ENCODE measurements at places on chromosomes 4 and X.

DNA sequence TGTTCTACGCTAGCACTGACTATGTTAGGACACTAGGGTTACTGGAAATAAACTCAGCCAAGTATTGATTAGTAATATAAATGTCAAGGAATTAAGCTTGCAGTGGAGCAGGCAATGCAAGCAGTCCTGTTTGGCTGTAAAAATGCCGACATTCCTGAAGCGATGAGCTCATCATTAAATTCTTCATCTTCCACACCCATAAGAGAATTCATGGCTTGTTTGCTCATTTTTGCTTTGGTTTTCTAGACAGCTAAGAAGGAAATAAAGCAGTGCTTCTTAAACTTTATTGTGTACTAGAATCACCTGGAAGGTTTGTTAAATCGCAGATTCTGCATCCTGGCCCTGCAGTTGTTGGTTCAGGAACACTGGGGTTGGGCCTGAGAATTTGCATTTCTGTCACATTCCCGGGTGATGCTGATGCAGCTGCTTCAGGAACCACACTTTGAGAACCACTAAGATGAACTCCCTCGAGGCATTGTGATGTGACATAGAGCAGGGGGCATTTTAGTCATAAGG lies 17.8 kb downstream of the ANXA3 start:
- ATAC-seq: peak; percentile 83

GRCh38 chr4:100492129-100492528 lies 25.7 kb downstream of the EMCN start:
- no peak for ATAC-seq

- no peak for ATAC-seq
Measured at GRCh38 chrX:146056511-146057081, 239.0 kb downstream of the SLITRK2 start.

- ATAC-seq: no peak
Measured at GRCh38 chrX:105822138-105823091, at the start of gene NRK. Gene NRK, plus strand, starts transcription at chrX:105822539. Its CDS starts 307 bp downstream, at chrX:105822846.

GRCh38 chr4:163988391-163988790 lies 493.9 kb downstream of the TMA16 start:
- peak; percentile 8 for ATAC-seq

DNA sequence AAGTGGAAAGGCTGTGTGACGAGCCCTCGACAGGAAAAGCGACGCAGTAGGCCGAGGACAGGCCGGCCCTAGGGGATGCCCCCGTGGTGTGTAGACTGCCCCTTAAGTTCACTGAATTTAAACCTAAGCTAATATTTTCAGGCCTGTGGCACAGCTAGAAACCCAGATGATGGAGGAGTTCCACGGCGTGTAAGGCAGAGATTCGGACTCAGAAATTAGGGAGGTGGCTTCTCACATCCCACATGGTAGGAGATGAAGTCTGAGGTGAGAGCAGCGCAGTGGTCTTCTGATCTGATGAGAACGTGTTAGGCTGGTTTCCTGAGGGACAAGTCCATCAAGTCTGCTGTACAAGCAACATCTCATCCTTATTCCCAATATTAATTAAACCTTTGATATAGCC lies 7.8 kb downstream of the LRP2BP start:
- ATAC-seq: no peak

GRCh38 chrX:100407147-100407783 lies 2.8 kb downstream of the PCDH19 start:
- ATAC-seq: no peak

- no peak for ATAC-seq
Measured at GRCh38 chrX:102976793-102977495, 39.9 kb downstream of the RAB40AL start.

DNA sequence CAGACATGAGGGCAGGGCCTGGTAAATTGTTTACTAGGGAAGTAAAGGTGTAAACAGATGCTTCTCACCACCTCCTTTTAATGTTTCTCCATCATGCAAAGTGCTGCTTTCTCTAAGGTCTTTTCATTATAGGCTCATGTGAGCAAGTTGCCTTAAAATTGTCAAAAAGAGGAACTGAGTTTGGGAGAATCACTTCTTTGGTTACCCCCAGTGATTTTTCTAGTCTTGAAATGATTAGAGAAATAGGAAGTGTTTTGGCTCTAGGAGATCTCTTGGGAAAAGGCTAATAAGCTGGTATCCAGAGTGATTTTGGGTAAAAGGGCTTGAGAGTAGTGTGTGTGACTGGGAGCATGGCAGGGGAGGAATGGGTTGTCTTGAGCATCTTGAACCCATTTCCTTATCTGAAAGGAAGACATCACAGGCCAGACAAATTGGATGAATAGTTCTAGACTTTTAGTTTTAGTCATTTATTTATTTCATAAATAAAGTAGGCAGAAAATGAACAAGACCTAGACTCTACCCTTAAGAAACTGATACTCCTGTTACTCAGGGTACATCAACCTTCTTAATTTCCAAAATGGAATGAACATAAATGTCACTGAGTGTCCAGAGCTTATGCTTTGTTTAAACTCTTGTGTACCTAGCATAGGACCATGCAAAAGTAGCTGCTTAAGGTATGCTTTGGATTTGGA lies 14.2 kb downstream of the GRPR start:
- no peak for ATAC-seq

GRCh38 chrX:132292793-132293192 lies 73.5 kb upstream of the RAP2C start:
- peak; percentile 55 for ATAC-seq

- no peak for ATAC-seq
Measured at GRCh38 chr4:127772769-127773671, 9.1 kb upstream of the HSPA4L start.

DNA sequence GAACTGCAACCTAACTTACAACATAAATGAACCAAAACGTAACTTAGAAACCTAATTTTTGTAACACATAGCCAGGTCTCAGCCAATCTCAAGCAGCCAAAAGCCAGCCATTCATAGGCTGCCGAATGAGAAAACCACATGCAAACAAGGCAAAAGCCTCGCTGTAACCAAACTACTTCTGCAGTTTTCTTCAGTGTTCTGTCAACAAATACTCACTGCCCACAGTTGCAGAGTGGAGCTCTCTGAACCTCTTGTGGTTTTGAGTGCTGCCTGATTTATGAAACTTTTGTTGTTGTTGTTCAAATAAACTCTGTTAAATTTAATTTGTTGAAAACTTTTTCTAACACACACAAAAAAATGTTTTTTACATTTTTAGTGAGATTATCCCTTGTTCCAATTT lies 251.2 kb downstream of the PAPSS1 start:
- ATAC-seq: no peak

DNA sequence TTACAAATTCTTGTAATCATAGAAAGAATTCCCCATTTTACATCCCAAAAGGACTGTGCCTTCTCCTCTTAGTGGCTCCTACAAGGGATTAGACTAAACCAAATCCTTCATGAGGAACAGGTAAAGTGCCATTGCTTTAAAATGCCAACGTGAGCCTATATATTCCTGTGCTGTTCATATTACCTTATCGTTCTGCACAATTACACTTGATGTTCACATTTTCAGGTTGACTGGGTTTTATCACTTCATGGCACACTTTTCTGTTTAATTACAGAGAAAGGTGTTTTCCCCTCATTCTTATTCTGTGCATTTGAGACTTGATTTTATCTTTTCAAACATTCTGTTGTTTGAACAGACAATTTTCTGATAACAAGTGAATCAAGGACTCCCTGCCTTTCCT lies 645.6 kb upstream of the FTHL17 start:
- ATAC-seq: no peak

DNA sequence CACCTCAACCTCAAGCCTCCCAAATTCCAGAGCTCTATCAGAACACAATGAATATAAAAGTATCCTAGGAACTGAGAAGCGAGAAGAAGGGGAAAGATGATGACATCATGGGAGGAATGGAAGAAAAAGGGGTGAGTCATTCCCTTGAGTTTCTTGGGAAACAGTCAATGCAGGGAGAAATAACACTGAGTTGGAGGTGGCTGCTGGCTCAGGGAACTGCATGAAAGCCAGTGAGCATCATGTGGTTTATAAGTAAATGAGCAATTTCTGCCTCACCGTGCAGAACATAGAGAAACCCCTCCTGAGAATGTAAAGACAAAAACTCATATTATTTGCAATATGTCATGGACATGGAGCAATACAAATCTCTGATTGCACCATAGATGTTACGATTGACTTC lies 73.3 kb downstream of the SHOX start:
- ATAC-seq: no peak

Measured in motor neuron (in vitro differentiated cells).